ENCODE measurements at places on chromosomes 4 and X. TPM values are rescaled to one million over a fixed set of nuclear protein-coding genes. Genes with fewer than 3 reads are reported as not detected.

The BTK gene
- total RNA-seq: not detected

The NPY1R gene
- total RNA-seq: not detected

The SASH3 gene
- total RNA-seq: not detected

The LIMCH1 gene
- 0.73 TPM for total RNA-seq

The F8A1 gene
- total RNA-seq: 4.8 TPM

The KLHL8 gene
- 9.6 TPM for total RNA-seq

The NDNF gene
- 0.73 TPM for total RNA-seq

The FGG gene
- not detected for total RNA-seq

The XK gene
- not detected for total RNA-seq

The OPN1MW gene
- not detected for total RNA-seq

The PABPC5 gene
- 2.5 TPM for total RNA-seq

The PABPC1L2B gene
- total RNA-seq: not detected

The GPM6B gene
- 40.8 TPM for total RNA-seq

The CCNQ gene
- total RNA-seq: 28.7 TPM

The UGT2B11 gene
- total RNA-seq: not detected

The GLOD5 gene
- not detected for total RNA-seq

The COL4A6 gene
- 1.5 TPM for total RNA-seq

The XG gene
- total RNA-seq: 12.9 TPM

All from subcutaneous preadipocyte (primary cell).